ENCODE measurements at places on chromosomes 1 and 21. TPM values are rescaled to one million over a fixed set of nuclear protein-coding genes. Genes with fewer than 3 reads are reported as not detected.

The ELAPOR1 gene
- total RNA-seq = 1.4 TPM

The KLHDC9 gene
- total RNA-seq = 8.6 TPM

The TMEM52 gene
- total RNA-seq = not detected

The CELA2A gene
- total RNA-seq = not detected
